ENCODE measurements at places on chromosomes 6 and 20.

DNA sequence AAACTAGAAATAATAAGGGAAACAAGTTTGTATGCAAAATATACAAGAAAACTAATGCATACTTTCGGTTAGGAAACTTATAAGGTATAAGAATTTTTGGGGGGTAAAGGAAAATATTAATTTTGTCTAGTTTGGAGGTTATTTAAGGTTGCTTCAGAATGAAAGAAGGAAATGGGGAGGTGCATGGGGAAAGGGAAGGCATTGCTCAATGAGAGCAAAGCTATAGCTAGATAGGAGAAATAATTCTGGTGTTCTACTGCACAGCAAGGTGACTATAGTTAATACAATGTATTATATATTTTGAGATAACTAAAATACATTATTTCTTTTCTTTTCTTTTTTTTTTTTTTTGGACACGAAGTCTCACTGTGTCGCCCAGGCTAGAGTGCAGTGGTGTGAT is 5.4 kb upstream of the MYMX start:
- no peak for DNase-seq

DNA sequence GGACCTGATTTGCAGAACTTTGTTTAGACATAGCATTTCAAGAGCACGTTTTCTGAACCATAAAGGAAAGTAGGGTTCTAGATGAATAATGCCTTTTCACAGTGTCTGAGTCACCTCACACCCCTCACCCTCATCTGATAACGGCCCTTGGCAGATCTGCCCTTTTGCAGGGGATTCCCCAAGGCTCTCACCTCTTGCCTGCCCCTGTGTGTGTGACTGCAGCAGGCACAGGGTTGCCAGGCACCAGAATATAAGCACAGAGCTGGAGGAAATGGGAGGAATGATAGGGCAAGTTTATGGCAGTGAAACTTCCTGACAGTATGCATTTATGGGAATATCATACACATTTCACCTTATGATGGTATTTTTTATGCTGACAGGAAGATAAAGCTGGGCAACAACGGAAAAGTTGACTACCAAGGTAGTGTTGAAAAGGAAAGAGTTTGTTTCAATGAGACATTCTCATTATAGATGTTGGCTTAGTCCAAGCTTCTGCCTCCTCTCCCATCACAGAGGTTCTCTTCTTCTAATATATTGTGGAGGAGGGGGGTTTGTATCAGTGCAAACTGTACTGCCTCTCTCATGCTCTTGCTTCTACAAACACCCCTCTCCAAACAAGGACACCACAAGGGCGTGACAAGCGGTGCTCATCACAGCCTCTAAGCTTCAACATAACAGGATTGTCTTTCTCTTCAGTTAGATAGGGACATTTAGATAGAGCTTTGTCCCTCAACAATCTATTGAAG is 101.5 kb upstream of the BACH2 start:
- peak; percentile 14 for DNase-seq

- no peak for DNase-seq
Observed at GRCh38 chr6:38259736-38260135, 380.0 kb downstream of the BTBD9 start.

DNA sequence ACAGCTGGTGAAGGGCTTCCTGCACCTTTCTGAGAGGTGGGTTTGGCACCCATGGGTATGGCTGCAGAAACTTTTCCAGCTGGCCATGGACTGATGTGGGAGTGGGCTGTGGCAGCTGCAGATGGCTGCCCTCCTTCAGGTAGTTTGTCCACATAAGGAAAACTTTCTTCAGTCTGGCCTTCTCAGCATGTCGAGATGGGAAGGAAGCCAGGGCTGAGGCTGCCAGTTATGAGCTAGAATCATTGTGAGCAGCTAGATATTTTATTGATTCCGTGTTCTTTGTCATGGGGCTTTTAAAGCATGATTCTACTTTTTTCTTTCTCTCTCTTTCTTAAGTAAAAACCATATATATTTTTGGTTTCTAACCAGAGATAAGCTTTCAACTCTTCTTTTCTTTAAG is 16.6 kb downstream of the NKX2-4 start:
- DNase-seq, result no peak

DNA sequence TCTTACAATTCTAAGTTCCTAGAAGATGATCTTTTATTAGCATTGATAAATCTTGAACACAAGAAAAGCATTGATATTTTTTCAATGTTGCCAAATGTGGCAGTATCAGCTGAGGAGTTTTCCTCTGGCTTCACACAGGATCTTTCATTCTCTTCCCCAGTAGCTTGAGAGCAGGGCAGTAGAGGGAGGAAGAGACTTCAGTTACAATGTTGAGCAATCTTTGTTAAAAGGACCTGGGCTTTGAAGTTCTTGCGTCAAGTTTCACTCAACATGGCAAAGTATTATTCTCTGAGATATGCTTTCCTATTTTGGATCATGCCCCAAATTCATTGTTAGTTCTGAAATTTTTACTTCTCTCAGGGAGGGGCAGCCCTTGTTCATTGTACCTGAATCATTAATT is 238.0 kb downstream of the COL12A1 start:
- DNase-seq, result no peak

GRCh38 chr20:24669701-24670100 is 200.3 kb downstream of the SYNDIG1 start:
- no peak for DNase-seq

GRCh38 chr6:22717915-22718314 is 148.5 kb downstream of the HDGFL1 start:
- DNase-seq, result no peak

GRCh38 chr6:51049983-51050877 is 231.6 kb downstream of the TFAP2B start:
- DNase-seq, result no peak

- no peak for DNase-seq
Observed at GRCh38 chr6:149075616-149076354, 241.7 kb upstream of the TAB2 start.

- no peak for DNase-seq
Observed at GRCh38 chr20:47501116-47501481, 588 bp upstream of the NCOA3 start.

- DNase-seq, result no peak
Observed at GRCh38 chr20:61090541-61090940, 161.5 kb upstream of the CDH4 start.

DNA sequence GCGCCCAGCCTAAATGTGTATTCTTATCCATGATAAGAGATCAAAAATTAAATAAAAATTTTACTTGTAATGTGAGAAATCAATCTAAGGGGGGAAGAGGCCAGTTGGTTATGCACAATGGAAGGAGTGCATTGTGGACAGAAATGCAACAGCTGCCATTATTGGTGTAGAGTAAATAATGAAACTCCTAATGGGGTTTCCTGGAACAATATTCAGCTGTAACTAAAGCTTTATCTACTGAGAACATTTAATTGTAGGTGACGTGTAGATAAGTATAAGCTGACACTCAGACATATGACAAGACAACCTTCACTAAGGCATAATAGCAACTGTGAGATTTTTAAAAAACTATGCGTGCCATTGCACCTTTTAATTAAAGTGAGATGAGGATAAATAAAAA is 71.4 kb downstream of the CEP57L1 start:
- DNase-seq, result no peak

DNA sequence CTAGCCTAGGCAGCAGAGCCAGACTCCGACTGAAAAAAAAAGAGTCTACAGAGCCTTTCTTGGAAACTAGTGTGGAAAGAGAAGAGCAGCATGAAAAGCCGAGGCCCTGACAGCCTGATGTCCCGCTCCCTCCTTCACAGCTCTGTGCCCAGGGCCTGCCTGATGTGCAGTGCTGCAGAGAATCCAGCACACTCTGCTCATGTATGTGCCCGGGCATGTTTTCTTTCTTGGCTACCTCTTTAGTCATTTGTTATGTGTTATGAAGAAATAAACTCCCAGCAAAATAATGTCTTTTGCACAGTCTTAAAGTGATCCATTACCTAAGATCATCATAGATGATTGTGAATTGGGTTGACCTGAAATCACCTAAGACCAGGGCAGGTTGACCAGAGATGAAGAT is 78.1 kb upstream of the EZR start:
- DNase-seq, result no peak

DNA sequence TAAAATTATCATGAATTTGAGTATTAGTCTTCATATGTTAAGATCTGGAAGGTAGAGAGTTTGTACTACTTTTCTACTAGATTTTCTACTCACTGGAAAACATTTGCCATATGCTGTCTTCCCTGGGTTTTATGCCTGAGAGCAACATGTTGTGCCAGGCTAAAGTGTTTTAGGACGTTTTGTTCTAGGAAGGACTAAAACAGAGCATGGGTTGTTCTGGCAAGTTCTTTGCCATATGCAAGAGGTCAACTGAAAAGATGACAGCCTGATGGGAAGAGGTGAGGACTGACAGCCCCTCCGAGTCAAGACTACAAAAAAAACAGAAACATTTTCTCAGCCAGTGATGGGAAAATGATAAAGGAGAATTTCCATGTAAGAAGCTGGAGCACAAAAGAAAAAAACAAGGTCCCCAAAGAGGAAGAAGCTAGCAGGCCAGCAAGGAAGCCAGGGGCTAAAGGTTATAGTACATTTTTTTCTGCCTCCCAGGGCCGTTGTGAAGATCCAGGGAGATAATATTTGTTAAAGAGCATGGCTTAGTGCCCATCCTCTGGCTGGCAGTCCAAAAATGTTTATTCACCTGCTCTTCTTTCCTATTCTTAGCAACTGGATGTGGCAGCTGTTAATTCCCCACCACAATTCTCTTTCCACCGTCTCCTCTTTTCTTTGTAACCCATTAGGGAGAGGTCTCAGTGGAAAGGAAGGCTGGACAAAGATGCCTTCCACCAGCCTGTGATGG is 7.8 kb downstream of the SCGN start:
- no peak for DNase-seq

- DNase-seq, result no peak
Observed at GRCh38 chr6:90290811-90291420, 5.7 kb downstream of the BACH2 start.

GRCh38 chr6:55536391-55536956 is 42.5 kb downstream of the HMGCLL1 start:
- DNase-seq, result no peak

- DNase-seq, result no peak
Observed at GRCh38 chr6:21615504-21615903, 22.0 kb downstream of the SOX4 start.

DNA sequence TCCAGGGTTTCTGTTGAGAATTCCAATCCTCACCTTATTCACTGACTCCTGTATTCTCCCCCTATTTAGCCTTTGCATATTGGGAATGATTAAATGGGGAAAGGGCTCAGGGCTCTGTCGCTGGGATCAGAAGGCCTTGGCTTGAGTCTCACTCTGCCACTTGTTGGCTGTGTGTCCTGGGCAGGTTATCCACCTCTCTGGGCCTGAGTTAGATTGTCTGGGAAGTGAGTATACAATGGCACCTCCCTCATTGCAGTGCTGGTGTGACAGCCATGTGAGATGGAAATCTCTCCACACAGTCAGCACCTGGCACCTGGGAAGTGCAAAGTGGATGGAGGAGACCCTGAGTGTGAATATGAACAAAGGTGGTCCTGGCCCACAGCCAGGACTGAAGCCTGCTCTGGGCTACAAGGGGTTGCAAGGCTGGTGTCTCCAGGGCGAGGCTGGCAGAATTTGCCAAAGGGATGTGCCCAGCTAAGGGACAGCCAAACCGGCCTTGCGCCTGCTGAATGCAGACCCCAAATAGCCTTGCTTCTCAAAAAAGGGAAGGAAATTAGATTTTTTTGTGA is 200.0 kb upstream of the PMEPA1 start:
- no peak for DNase-seq

DNA sequence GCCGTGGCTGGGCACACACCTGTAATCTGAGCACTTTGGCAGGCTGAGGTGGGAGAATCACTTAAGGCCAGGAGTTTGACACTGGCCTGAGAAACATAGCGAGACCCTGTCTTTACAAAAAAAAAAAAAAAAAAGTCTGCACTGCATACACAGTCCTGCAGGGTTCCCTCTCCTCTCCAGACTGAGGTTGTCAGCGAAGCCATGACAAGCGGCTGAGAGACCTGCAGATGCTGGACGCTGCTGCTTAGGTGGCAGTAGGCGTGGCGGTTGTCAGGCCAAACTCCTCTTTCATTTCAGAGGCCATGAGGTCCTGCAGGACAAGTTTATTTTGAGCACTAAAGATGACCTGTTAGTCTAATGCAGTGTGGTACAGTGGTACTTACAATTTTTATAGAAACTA is 86.5 kb downstream of the FAM120B start:
- DNase-seq, result no peak

DNA sequence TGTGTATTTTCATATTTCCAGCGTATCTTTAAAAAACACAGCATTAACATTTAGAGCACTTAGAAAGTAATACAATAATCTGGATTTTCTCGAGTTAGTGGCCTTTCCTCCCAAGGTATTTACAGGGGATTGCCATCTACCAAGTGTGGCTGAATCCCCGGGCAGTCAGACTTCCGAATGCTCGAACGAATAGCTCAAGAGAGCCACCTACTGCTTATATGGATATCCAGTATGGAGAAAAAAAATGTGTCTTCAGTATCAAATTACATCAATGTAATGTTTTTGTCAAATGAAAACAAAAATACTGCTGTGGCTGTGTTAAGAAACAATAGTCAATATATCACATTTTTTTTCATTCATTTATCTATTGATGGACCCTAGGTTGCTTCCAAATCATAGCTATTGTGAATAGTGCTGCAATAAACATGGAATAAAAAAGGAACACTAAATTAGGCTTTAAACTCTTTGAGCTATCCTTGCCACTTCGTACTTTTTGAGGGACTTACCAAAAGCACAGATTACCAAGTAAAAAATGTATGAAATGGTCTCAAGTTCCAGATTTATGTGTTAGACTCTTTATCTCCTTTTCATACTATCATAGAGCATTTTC is 654.5 kb upstream of the PTCHD4 start:
- peak; percentile 32 for DNase-seq

DNA sequence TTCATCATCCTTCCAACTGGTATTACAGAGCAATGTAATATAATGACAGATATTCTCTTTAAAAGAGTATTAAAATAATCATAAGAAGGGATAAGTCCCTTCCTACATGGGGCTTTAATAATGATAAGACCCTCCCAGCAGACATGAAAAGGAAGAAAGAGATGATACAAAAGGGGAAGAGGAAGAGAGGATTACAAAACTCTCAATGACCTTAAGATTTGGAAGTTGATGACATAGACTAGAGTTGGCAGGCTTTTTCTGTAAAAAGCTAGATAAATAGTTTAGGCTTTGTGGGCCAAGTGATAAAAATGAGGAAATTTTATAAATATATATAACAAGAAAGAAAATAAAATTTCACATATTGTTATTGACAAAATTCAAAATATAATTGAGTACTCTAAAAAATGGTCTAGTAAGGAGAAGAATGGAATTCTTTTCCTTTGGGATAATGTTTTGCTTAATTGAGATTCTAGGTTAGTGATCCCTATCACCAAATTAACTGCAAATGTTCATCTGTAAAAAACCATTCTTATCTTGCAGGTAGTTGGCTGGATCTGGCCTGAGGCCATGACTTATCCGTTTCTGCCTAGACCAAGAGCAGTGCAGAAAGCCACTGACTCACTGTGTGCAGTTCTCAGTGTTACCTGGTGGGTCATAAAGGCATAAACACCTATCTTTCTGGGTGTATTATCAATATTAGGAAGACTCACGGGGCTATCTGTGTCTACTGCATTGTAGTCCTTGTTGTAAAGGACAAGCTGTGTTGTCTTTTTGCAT is 11.0 kb downstream of the RIPOR2 start:
- no peak for DNase-seq

Data from SW480 (cell line).